Posterior vena cava (tissue), 2 donors: ENCODE measurements at places on chromosomes 13 and 19. TPM values are rescaled to one million over a fixed set of nuclear protein-coding genes. Genes with fewer than 3 reads are reported as not detected.

GRCh38 chr13:25018729-25019115 is 77.2 kb upstream of the PABPC3 start:
- DNase-seq = no peak

Gene OR7D4
- not detected for total RNA-seq

DNA sequence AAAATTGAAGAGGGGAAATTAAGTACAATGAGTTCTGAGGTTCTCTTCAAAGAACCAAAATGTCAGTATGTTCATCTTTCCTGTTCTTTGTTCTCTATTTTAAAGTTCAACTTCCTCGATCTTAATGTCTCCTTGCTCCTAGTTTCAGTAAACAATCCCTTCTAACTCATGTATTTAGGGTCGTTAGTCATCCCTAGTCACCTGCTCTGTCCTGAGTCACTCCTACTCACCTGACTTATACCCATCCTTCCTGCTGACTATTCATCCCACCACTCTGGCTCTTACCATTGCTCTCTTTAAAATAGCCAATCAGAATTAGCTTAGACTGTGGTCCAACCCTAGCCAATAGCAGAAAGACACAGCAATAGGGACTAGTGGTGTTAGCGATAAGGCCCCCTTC is 24.3 kb downstream of the ZNF90 start:
- DNase-seq = no peak

Gene LIPE
- total RNA-seq = 4.4 TPM

DNA sequence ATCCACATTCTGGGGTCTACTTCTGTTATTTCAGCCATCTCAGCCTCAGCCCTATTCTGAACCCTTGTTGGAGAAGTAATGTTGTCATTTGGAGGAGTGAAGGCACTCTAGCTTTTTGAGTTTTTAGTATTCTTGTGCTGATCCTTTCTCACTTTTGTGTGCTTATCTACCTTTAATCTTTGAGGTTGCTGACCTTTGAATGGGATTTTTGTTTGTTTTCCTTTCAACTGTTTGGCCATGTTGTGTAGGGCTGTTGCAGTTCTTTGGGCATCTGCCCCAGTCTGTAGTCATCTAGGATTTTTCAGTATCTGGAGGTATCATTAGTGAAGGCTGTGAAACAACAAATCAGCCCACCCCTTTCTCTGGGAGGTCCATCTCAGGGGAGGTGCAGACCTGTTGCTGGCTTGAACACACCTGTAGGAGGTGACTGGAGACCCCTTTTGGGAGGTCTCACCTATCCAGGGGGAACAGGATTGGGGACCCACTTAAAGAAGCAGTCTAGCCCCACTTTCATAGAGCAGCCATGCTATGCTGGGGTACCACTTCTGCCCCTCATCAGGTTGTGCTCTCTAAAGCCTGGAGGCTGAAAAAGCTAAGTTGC is 1391.4 kb downstream of the UQCRFS1 start:
- no peak for DNase-seq

Gene PRR20A
- not detected for total RNA-seq

Gene ZNF284
- 2.5 TPM for total RNA-seq
